ENCODE measurements at places on chromosomes 7 and 10. TPM values are rescaled to one million over a fixed set of nuclear protein-coding genes. Genes with fewer than 3 reads are reported as not detected.

RNF32 gene
- 2.6 TPM for total RNA-seq

ZPBP gene
- not detected for total RNA-seq

ZNF248 gene
- 17.3 TPM for total RNA-seq

CNPY1 gene
- total RNA-seq, result not detected

RADIL gene
- 2.2 TPM for total RNA-seq

FKBP6 gene
- not detected for total RNA-seq

PON3 gene
- not detected for total RNA-seq

NXPH1 gene
- total RNA-seq, result 0.14 TPM

PCLO gene
- 2.0 TPM for total RNA-seq

MYL10 gene
- total RNA-seq, result not detected

AKR1C1 gene
- total RNA-seq, result 7,564 TPM

AKR1C8 gene
- not detected for total RNA-seq

PIK3CG gene
- total RNA-seq, result not detected

PTF1A gene
- not detected for total RNA-seq

PTPRN2 gene
- total RNA-seq, result 0.78 TPM

RNF148 gene
- not detected for total RNA-seq

ADRA2A gene
- not detected for total RNA-seq

IL2RA gene
- total RNA-seq, result not detected

ENTPD1 gene
- total RNA-seq, result 0.03 TPM

TRIM50 gene
- total RNA-seq, result not detected

SLC26A5 gene
- not detected for total RNA-seq

PRLHR gene
- not detected for total RNA-seq

SHOC2 gene
- total RNA-seq, result 14.3 TPM

C7orf33 gene
- not detected for total RNA-seq

EN2 gene
- total RNA-seq, result 6.7 TPM

EPO gene
- not detected for total RNA-seq

CCDC3 gene
- not detected for total RNA-seq

LRRN3 gene
- total RNA-seq, result not detected

GPER1 gene
- total RNA-seq, result 2.5 TPM

CALHM1 gene
- not detected for total RNA-seq

SPACDR gene
- not detected for total RNA-seq

CUBN gene
- total RNA-seq, result 0.34 TPM

CCAR1 gene
- total RNA-seq, result 18.3 TPM

ASZ1 gene
- not detected for total RNA-seq

TEX47 gene
- not detected for total RNA-seq

PHF14 gene
- 36.8 TPM for total RNA-seq

P4HA1 gene
- 110 TPM for total RNA-seq

SPDYE1 gene
- total RNA-seq, result not detected

CC2D2B gene
- total RNA-seq, result not detected

TPST1 gene
- 53.2 TPM for total RNA-seq

AQP1 gene
- not detected for total RNA-seq

NEUROD6 gene
- not detected for total RNA-seq

WEE2 gene
- not detected for total RNA-seq

CYP2C19 gene
- total RNA-seq, result 0.41 TPM

MRM2 gene
- 54.2 TPM for total RNA-seq

MRLN gene
- total RNA-seq, result not detected

DPP6 gene
- not detected for total RNA-seq

FAM25C gene
- total RNA-seq, result not detected

UCMA gene
- not detected for total RNA-seq

SPRN gene
- not detected for total RNA-seq

CALML3 gene
- not detected for total RNA-seq

FAM237B gene
- not detected for total RNA-seq

SEC61A2 gene
- 12.2 TPM for total RNA-seq

All from Caki2 (cell line).